M059J (cell line): ENCODE measurements at places on chromosomes 5 and 9.

GRCh38 chr9:14766299-14766698 is 43.8 kb upstream of the CER1 start:
- peak; percentile 7 for DNase-seq

- no peak for DNase-seq
Measured at GRCh38 chr9:131835151-131835910, 95.5 kb upstream of the RAPGEF1 start.

GRCh38 chr9:7358876-7359275 is 440.7 kb downstream of the DMAC1 start:
- DNase-seq, result no peak

DNA sequence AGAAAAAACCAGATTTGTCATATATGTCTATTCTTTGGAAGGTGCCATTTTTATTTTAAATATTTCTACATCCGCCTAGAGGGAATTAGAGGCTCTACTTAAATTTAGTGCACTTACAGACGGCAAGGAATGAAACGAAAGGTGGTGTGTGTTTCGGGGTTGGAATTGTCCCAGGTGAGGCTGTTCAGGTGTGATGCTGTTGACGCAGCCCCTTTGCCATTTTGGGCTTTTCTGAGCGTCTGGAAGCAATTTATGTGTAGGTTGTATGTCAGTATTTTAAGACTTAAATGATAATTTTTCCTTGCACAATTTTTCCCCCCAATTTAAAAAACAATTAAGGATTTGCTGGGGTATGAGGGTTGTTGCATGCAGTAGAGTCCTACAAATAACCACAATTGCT is 2.0 kb downstream of the TENT4A start:
- no peak for DNase-seq

GRCh38 chr5:60287174-60287771 is 393.7 kb upstream of the PDE4D start:
- peak; percentile 77 for DNase-seq

- DNase-seq, result no peak
Measured at GRCh38 chr5:83482961-83483360, 11.4 kb downstream of the VCAN start.

- DNase-seq, result no peak
Measured at GRCh38 chr5:33964132-33964700, 20.3 kb downstream of the SLC45A2 start.

GRCh38 chr5:141997358-141997960 is 15.4 kb downstream of the GNPDA1 start:
- no peak for DNase-seq

GRCh38 chr5:138833080-138833479 is 42.1 kb downstream of the LRRTM2 start:
- no peak for DNase-seq

DNA sequence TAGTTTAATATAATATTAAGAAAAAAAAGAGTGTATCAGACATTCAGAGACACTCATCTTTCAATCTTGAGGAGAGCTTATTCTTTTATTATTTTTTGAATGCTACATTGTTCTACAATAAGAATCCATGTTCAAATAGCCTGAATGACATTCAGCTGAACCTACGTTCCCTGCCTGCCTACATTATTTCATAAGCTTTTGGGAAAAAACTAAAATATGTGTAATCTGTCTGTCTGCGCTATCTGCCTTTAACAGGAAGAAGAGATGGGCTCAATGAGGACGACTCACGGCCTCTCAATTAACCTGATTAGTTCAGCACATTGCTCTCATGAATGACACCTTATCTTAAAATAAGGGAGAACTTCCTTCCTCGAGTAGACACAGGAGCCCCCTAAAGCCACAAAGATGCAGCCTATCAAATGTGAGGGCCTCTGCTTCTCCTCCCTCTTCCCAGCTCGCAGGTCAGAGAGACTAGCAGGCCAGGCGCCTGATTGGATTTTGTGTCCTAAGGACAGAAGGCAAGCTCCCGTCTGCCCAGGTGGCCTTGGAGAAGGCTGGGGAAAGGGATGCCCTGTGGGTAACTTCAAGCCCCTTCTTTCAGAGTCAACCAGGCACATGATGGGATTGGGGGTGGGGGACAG is 37.8 kb downstream of the EBF1 start:
- no peak for DNase-seq

GRCh38 chr5:134445856-134446818 is 34.5 kb upstream of the CDKN2AIPNL start:
- DNase-seq, result no peak

DNA sequence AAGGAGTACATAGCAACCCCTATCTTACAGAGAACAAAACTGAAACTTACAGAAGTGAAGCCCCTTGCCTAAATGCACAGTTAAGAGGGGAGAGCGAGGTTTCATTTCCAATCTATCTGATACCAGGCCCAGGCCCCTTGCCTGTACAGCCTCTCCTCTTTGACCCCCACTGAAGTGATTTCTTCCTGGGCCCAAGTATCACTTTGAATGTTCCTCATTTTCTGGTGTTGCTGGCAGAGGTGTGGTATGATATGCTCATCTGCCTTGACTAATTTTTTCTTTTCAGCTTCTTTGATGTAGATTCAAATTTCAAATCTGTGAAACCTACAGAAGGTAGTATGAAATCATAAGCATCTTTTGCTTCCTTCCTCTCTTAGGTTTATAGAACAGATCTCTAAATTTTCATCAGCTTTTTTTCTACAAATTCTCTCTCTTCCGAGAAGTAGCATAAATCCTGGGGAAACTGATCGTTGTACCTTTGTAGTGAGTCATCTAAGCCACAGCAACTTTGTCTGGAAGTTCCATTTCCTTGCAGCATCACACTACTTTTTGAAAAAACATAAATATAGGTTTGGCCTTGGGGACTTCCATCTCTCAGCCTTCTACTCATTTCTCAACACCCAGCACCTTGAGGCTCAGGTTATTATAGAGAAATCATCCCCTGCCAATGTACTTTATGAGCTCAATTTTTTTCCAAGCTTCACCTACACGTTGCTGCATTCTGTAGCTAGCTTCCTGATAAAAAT is 402.4 kb upstream of the PTGER4 start:
- DNase-seq, result peak; percentile 10
